ENCODE measurements at places on chromosomes 5 and 9. TPM values are rescaled to one million over a fixed set of nuclear protein-coding genes. Genes with fewer than 3 reads are reported as not detected.

- no peak for DNase-seq
Observed at GRCh38 chr9:86577420-86578333, 223.5 kb upstream of the TUT7 start.

GRCh38 chr9:2229109-2229721, 214.1 kb downstream of the SMARCA2 start:
- no peak for DNase-seq

DNA sequence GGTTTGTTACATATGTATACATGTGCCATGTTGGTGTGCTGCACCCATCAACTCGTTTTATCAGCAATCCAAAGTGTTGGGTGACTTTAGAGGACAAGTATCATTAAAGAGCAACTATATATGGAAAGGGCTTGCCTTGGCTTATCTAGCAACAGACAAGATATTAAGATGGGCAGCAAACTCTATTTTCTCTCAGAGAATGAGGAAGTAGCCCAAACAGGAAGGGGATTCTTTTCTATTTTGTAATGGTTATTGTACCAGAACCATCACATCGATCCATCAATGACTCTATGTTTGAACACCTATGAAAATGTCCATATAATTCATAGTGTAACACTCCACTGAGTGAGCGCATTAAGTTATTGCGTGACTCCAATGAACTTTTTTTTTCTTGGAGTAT, 260.1 kb upstream of the SLC24A2 start:
- DNase-seq, result no peak

AMBP gene
- 0.30 TPM for total RNA-seq

DNA sequence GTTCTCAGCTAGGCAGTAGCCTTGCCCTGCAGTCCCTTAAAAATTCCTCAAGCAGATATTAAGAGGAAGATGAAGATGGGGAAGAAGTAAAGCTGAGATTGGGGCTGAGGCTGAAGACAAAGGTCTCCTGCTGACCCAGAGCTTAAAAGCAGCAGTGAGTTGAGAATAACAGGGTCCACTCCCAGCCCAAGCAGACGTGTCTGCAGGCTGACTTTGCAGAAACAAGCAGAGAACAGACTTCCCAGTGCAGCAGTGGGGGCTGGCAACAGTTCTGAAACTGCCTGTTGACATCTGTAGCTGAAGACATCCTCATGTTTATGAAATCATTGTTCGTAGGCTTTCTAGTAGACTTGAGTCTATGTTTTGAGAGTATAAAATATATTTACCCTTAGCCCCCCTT, 1.1 kb downstream of the CTXN3 start:
- no peak for DNase-seq

Data from HT1080 (cell line).